ENCODE measurements at places on chromosomes 12 and 14.
A peak's percentile ranks its signal among the peaks of the same experiment; 100 is the strongest.

DNA sequence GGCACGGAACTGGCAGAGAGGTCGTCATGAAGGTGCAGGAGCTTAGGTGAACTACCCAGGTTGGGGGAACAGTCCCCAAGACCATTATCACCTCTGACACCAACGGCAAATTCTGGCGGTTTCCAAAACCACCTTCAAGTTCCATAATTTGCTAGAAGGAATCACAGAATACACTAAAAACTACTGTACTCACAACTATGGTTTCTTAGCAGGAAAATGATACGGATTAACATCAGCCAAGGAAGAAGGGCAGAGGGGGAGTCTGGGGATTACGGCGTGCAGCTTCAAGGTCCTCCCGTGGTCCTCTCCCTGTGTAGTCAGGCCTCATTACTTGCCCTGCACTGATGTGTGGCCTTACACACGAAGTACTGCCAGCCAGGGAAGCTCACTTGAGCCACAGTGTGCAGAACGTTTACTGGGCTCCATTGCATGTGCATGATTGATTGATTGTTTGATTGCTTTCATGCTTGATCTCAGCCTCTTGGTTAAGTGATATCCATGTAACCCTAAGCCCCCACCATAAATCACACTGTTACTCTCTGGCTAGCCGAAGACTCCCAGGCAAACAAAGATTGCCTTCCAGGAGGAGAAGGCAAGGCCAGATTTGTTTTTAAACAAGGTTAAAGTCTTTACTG lies 837 bp upstream of the STX2 start:
- no peak for DNase-seq

DNA sequence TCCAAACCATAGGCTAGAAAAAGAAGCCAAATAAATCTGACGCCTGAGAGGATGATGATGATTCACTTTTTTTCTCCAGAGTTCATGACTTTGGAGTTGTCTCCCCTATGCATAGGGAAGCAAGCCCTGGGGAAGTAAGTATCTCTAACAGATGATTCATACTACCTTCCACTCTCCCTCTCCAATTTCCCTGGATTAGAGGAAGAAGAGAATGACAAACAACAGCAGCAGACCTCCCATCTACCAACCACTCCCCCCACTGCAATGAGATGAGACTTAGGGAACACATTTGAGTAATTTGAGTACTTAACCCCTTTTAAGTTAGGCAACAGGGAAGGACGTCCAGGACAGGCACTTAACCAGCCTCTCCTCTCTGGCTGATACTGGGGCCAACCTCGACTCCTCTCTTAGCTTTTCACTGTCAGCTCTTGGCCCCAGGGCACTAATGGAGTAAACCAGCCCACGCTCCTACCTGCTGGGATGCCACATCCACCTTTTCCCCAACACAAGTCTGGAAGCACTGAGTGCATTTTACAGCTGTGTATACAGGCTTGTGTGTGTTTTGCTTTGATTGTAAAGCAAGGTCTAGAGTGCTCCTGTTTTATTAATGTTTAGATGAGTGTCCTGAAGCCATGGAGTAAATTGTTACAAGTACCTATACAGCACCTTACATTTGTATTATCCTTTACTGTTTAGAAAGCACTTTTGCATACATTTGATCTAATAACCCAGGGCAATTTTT lies 180.7 kb downstream of the PHLDA1 start:
- DNase-seq, result no peak

DNA sequence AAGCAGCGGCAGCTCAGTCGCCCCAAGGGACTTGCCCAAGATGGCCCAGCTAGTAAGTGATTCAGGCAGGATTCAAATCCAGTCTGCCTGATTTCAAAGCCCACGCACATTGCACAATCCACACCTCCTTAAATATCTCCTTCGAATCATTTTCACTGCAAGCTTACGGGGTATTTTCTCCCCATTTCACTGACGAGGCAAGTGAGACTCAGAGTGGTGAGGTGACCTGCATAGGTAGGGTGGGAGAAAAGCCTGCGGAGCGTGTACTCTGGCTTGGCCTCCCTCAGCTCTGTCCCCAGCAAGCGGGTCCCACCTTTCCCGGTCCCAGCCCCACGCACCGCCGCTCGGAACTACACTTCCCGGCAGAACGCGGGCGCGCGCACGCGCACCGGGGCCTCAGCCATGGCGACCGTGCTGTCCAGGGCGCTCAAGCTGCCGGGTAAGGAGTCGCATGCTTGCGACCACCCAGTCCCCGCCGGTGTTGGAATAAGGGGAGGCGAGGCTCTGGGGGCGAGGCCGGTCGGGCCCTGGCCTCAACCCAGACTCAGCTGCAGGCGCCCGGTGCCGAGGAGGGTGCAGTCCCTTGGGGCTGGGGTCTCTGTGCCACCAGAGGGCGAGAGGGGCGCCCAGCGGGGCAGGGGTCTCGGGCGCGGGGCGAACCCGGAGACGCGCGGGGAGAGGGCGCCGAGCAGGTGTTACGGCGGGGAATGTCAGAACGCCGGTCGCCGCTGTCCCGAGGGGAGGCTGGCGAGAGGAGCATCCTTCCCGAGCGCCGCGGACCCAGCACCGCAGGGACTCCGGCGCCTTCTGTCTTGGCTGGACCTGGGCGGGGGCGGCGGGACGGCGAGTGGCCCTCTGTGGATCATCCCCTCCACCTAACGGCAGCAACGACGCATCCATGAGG lies at the start of gene FAM234B:
Gene FAM234B, plus strand, starts transcription at position 380 of the 904 bp plus-strand sequence. Its CDS starts 23 bp downstream, at position 403.
- DNase-seq, result peak; percentile 7

DNA sequence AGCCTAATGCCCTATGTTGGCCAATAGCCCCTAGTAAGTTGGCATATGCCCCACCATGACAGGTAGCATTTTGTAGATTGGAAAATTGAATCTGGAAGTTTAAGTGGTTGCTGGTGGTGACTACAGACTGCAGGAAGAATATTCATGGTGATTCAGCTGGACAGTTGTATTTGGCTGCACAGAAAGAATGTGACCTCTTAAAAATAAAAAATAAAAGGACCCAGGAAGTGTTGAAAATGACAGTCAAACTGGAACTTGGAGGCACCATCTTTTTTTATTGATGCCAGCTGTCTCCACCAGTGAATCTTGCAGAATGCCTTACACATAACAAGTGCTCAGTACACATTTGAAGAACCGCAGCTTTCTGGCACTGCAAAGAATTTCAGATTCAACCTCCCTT lies 73.9 kb downstream of the PRMT8 start:
- no peak for DNase-seq

- DNase-seq, result no peak
Measured at GRCh38 chr14:81273961-81274575, 53.3 kb upstream of the GTF2A1 start.

- DNase-seq, result no peak
Measured at GRCh38 chr12:9935026-9935425, 2.9 kb upstream of the CLEC2A start.

DNA sequence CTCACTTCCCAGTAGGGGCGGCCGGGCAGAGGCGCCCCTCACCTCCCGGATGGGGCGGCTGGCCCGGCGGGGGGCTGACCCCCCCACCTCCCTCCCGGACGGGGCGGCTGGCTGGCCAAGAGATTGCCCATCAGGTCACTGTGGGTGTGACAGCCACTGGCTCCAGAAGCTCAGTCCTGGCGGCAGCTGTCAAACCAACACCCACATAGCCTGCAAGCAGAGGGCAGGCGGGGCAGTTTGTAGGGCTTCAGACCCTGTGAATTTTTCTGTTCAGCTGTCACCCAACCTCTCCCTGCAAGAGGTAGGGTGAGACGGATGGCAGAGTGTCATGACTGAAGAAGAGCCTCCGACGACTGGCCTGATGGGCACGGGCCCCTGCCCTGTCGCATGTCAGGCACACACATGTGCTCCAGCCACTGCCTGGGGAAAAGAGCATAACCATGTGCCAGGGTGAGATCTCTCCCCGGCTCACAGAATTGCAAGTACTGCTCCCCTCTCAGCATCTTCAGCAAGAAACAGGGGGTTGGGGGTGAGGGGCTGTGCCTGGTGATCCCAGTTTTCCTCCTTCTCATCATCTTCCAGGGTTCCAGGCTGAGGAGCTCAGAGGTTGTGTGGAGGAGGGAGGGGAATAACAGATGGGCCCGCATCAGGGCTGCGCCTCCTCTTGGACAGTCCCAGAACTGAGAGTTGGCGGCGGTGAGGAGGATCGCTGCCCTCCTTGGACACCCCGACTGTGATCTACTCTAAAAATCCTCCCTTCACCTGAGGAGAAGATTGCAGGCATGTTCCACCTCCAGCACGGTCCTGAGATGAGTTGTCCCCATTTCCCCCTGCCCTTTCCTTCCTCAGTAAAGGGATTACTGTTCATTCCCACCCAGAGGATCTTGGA lies 11.2 kb upstream of the PRPH start:
- DNase-seq, result no peak

GRCh38 chr12:113582521-113583218 lies 111.0 kb upstream of the LHX5 start:
- no peak for DNase-seq

- DNase-seq, result no peak
Measured at GRCh38 chr12:115335594-115335993, 651.6 kb upstream of the TBX3 start.

DNA sequence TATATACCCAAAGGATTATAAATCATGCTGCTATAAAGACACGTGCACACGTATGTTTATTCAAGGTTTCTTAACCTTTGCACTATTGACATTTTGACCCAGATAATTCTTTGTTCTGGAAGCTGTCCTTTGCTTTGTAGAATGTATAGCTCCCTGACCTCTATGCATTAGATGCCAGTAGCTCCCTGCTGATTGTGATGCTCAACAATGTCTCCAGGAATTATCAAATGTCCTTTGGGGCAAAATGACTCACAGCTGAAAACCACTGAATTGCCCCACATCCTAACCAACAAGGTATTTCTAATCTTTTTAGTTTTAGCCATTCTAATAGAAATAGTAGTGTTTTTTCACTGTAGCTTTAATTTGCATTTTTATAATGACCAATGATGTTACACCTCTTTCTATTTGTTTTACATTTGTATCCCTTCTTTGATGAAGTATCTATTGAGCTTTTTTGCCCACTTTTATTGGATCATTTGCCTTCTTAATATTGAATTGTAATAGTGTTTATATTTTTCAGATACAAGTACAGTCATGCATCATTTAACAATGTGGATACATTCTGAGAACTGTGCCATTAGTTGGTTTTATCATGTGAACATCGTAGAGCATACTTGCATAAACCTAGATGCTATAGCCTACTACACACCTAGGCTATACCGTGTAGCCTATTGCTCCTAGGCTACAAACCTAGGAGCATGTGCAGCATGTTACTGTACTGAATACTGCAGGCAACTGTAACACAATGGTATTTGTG lies 10.4 kb upstream of the NOPCHAP1 start:
- DNase-seq, result no peak

DNA sequence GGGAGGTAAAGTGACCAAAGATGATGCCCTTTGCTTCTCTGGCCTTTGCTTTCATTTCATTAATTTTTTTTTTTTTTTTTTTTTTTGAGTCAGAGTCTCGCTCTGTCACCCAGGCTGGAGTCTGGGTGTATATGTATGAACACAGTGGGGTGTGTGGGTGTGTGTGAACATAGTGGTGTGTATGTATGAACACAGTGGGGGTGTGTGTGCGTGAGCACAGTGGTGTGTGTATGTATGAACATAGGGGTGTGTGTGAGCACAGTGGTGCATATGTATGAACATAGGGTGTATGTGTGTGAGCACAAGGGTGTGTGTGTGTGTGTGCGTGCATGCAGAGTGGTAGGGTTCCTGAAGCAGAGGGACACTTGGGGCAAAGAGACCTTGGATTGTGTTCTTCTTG lies 9.6 kb downstream of the KLC1 start:
- no peak for DNase-seq

- no peak for DNase-seq
Measured at GRCh38 chr12:53842686-53843085, 90.9 kb upstream of the CISTR start.

DNA sequence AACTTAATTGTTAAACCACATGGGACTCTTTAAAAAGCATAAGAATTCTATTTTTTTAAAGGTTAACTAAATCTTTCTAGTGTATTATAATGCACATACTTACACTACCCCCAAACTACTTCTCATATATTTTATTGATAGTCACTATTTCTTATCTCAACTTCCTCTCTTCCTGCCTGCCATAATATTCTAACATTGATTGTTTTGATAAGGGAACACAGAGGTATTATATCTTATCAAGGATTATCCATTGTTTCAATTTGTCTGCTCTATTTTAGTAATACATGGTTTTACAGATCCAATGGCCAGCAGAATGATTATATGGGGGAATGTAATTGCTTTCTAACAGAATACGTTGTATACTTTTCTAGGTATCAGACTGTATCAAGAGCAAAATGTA lies 98.9 kb downstream of the EPS8 start:
- no peak for DNase-seq

GRCh38 chr12:69397978-69398377 lies 38.4 kb downstream of the YEATS4 start:
- no peak for DNase-seq

- DNase-seq, result no peak
Measured at GRCh38 chr14:95981965-95982364, 57.2 kb upstream of the C14orf132 start.

GRCh38 chr14:45308745-45309397 lies 55.9 kb upstream of the MIS18BP1 start:
- no peak for DNase-seq

DNA sequence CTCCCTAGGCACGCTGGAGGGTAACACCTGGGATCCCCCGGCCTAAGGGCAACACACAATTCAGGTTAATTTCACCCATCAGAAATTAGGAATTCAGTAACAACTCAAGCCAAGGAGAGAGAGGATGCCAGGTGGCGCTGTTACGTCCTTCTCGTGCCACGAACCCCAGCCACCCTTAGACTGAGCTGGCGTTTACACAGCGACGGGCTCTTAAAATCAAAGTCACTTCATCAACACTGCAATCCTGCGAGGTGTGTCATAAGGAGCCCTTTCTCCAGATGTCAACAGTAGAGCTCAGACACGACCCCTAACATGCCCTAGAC lies 110.6 kb upstream of the TMEM132D start:
- DNase-seq, result no peak

- no peak for DNase-seq
Measured at GRCh38 chr14:96126339-96126782, 78.3 kb upstream of the BDKRB2 start.

DNA sequence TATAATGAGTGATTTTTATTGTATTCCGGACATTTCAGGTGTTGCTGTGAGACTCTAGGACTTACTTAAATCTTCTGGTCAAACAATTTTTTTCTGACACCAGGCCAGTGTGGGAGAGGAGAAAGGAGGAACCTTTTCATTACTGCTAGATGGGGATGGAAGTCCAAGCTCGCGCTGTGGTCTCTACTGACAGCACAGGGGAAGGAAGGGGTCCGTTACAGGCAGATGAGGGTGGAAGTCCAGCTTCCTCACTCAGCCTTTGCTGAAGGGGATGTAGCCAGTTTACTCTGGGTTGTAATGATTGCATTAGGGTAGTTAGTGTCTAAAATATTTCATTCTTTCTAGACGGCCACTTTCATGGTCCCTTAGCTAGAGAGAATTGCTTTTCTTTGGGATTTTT lies 26.3 kb upstream of the ST8SIA1 start:
- DNase-seq, result no peak

- no peak for DNase-seq
Measured at GRCh38 chr12:28355161-28355560, 164.9 kb downstream of the CCDC91 start.

DNA sequence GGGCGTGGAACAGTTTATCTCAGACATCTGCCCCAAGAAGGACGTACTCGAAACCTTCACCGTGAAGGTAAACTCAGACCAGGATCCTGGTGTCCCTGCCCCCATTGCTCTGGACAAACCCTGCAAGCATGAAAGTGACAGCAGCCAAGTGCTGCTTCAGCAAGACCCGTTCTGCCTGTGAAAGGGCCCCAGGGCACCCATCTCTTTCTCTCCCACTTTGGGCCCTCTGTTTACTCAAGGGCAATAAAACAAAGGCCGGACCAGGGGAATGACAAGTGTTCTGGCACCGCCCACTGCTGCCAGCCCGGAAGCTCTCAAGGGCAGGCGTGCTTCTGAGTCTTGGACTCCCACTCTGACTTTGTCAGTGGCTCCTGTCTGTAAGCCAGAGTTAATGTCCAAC lies 35.3 kb downstream of the CD9 start:
- peak; percentile 31 for DNase-seq

All from NCI-H1048 (cell line).